CD14-positive monocyte (primary cell): ENCODE measurements at places on chromosomes 2 and 18.

DNA sequence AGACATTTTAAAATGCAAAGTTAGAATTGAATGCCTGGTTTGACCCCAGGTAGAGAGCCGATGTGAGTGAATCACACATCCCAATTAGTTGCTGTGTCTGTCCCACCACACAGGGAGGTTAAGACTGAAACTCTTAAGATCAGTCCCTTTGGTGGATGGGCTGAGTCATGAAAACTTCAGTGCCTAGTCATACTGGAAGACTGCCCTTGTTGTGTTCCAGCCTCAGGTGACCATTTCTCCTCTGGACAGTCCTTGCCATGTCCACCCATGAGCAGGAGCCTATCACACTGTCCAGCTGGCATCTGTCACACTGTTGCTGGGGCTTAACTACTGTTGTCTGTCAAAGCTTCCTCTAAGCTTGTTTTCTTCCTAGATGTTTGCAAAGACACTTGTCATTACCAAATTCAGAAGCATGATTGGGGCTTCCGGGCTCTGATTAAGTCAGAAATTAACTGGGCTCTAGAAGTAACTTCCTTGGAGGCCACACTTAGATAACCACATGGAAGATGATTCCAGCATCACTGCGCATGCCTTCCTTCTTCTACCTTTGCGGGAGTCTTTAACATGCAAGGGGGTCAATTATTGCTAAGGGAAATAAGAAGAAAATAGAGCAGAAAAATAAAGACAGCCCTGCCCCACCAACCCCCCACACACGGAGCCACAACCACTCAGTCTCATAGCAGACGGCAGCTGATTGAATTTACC, 21.3 kb downstream of the CYRIA start:
- peak; percentile 36 for DNase-seq

DNA sequence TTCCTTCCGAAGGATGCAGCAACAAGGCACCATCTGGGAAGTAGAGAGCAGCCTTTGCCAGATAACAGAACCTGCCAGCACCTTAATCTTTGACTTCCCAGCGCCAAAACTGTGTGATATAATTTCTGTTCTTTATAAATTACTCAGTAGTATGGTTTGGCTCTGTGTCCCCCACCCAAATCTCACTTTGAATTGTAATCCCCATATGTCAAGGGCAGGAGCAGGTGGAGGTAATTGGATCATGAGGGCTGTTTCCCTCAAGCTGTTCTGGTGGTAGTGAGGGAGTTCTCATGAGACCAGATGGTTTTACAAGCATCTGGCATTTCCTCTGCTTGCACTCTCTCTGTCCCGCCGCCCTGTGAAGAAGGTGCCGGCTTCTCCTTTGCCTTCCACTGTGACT, 899.9 kb downstream of the TRIB2 start:
- DNase-seq = no peak

- no peak for DNase-seq
Measured at GRCh38 chr2:112459372-112459771, 22.6 kb upstream of the TTL start.

DNA sequence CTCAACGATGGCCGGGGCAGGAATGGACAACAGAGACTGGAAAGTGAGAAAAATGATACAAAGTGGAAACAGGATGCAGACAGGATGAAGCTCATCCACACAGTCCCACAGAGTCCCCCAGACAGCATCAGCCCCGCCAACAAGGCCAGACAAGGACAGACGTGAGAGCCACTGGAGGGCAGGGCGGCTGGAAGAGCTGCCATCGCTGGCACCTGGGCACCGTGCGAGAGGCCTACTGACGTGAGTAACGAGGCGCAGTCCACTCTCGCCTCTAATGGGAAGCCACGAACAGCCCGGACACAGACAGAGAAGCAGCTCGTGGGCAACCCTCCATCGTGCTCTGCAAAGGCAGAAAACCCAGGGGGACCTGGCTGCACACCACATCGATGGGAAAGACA, 17.1 kb downstream of the HDAC4 start:
- DNase-seq = no peak
